ENCODE measurements at places on chromosomes 3 and 15. TPM values are rescaled to one million over a fixed set of nuclear protein-coding genes. Genes with fewer than 3 reads are reported as not detected.

The DUOXA2 gene
- not detected for total RNA-seq

The LRRC31 gene
- not detected for total RNA-seq

The CSTA gene
- 1.3 TPM for total RNA-seq

The TRPM1 gene
- not detected for total RNA-seq

The SEC22C gene
- total RNA-seq, result 75.6 TPM

The PTH1R gene
- 13.5 TPM for total RNA-seq

The RNU5B-1 gene
- not detected for total RNA-seq

The CLDN1 gene
- 0.32 TPM for total RNA-seq

The SEMA3B gene
- 3.4 TPM for total RNA-seq

The DOCK3 gene
- under 0.01 TPM for total RNA-seq

The CLSTN2 gene
- 4.2 TPM for total RNA-seq

The CHRNA7 gene
- 0.54 TPM for total RNA-seq

The MDFIC2 gene
- total RNA-seq, result not detected

The CPNE9 gene
- not detected for total RNA-seq

The RNU6-1 gene
- total RNA-seq, result not detected

The NANOGP8 gene
- total RNA-seq, result not detected

All from cardiac atrium fibroblast (primary cell).